ENCODE measurements at places on chromosomes 11 and 22.

- DNase-seq, result peak; percentile 92
These were observed 189.9 kb downstream of the ARHGAP42 start for GRCh38 chr11:100876815-100877520.

DNA sequence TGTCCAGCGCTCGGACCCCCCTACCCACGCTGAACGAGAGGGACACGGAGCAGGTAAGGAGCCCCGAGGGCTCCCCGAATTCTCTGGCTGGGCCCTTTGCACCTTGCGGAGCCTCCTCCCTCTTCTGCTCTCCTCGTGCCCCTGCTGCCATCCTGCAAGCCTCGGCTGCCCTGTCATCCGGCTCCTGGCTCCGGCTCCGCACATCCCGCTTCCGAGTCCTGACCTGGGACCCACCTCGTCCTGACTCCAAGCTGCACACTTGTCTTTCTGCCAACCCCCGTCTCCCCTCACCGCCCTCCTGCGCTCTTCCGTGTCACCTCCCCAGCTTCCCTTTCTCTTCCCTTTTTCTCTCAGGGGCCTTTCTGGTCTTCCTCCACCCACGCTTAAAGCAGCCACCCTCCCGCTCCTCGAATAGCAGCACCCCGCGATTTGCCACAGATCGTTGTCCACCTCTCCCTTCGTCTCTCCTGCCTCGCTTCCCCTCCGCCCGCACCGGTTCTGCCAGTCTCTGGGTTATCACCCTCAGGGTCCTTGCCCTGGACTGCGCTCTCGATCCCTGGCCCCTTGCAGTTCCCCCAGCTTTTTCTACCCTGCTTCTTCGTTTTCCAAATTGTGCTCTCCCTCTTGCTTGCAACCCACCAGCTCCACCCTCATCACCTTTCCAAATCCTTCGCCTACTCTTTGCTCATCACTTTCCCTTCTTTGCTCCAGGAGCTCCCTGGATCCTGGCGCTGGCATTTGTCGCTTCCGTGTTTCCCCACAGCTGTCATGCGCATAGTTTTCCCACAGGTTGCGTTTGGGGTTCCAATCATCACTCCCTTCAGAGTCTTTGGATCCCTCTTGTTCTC is 822 bp downstream of the MARK2 start:
- DNase-seq, result no peak

- no peak for DNase-seq
These were observed 23.8 kb downstream of the FLRT1 start for GRCh38 chr11:64059339-64060140.

DNA sequence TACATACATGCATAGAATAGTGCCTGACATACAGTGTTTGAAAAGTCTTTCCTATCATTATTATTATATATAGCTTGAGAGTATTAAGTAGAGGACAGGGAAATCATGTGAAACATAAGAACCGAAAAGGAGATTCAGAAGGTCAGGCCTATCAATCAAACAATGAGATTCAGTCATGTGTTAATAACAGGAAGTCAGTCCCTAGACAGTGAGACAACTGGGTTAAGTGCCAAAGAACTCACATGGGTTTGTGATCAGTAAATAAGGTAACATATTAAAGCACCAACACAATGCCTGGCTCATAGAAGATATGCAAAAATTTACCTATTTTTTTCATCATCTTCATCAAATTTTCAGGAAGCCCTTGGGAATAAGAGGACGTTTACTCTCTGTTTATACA is 174.3 kb upstream of the FAT3 start:
- DNase-seq, result no peak

DNA sequence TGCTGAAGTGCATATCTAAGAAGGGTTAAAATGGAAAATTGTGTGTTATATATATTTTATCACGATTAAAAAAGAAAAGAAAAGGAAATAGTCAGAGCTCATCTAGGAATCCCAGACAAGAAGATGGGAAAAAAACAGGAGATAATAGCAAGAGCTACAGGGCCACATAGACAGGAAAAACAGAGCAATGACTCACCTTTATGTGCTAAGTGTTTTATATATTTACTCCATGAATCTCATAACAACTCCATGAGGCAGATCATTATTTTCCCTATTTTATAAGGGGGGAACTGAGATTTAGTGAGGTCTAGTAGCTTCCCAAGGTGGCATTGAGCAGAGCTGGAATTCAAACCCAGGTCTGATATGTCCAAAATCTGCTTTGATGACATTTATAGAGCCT is 18.1 kb upstream of the ELF5 start:
- DNase-seq, result no peak

DNA sequence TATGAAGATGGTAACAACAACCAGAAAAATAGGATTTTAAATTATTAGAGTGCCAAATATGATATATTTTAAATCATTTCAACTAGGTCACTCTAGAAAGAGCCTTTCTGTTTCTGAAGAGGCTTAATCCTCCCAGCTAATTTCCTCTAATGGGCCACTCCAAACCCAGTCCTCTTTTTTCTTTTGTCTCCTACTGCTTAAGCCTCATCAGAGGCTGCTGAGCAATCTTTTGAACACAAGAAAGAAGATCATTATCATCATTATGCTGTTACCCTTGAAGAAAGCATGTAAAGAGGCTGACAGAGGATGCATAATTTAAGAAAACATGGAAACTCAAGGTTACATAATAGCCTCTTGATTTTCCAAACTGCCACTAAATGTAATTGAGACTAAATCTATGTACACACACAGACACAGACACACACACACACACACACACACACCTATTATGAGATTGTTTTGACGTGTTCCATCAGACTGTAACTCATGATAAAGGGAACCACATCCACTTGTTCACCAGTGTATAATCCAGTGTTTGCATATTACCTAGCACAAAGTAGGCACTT is 519.6 kb downstream of the METTL15 start:
- no peak for DNase-seq

GRCh38 chr11:1281326-1281973 is 28.0 kb downstream of the TOLLIP start:
- DNase-seq, result no peak

DNA sequence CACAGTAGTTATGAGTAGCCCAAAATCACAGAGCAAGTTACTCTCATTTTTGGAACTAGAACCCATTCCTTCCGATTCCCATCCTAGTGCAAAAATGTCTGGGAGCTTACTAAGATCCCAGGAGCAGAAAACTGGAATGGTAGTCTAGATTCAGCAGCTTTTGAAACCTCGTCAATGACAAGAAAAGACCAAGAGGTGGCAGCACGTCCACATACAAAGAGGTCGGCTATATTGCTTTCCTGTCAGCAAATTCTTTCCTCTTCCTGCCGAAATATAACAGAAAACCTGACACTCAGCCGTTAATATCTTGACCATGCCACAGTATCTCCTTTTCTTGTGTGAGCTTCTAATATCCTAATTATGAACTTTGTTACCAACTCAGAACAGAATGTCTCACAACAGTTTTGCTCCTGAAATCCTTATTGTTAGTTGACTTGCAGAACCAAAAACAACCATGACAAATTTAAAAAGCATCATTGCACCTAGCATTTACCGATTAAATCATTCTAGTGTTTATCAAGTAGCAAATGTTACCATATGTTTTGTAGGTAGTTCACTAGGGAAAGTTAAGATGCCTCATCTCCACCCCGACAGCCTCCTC is 92.8 kb upstream of the OR9G4 start:
- peak; percentile 13 for DNase-seq

- DNase-seq, result no peak
These were observed 14.9 kb upstream of the SLC22A6 start for GRCh38 chr11:62999649-63000048.

DNA sequence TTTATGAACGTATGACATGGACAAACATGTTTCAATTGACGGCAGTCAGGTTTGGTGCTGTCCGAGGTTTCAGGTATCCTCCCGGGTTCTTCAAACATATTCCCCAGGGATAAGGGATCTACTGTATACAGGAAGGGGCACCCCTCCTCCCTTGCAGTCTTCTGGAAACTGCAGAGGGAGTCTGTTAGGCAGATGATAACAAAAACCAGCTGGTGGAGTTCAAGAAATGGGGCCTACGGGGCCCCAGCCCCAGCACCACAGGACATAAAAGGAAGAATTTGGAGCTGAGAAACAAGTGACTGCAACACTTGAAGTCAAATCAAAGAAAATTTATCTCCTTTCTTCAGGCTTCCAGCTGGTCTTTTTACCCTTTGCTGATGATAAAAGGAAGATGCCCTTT is 32.1 kb downstream of the SNU13 start:
- peak; percentile 3 for DNase-seq

- no peak for DNase-seq
These were observed 93.0 kb downstream of the APIP start for GRCh38 chr11:34823197-34823596.

GRCh38 chr11:75558939-75559843 is 2.9 kb upstream of the SERPINH1 start:
- DNase-seq, result no peak

- no peak for DNase-seq
These were observed 6.0 kb downstream of the HOATZ start for GRCh38 chr11:111520560-111520959.

DNA sequence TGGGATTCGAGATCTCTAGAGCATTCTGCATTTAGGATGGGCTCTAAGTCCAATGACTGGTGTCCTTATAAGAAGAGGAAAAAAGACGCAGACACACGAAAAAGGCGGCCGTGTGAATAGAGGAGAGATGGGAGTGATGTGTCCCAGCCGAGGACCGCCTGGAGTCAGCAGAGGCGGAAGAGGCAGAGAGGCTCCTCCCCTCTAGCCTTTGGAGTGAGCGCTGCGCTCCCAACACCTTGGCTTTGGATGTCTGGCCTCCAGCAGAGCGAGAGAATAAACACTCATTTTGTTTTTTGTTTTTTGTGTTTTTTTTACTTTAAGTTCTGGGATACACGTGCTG is 83.0 kb upstream of the RTL6 start:
- no peak for DNase-seq

- no peak for DNase-seq
These were observed 36.7 kb upstream of the ADSL start for GRCh38 chr22:40309631-40310030.

GRCh38 chr11:65152122-65152521 is 17.8 kb upstream of the SYVN1 start:
- DNase-seq, result no peak

- DNase-seq, result no peak
These were observed 7.3 kb downstream of the TANGO2 start for GRCh38 chr22:20027966-20028854.

DNA sequence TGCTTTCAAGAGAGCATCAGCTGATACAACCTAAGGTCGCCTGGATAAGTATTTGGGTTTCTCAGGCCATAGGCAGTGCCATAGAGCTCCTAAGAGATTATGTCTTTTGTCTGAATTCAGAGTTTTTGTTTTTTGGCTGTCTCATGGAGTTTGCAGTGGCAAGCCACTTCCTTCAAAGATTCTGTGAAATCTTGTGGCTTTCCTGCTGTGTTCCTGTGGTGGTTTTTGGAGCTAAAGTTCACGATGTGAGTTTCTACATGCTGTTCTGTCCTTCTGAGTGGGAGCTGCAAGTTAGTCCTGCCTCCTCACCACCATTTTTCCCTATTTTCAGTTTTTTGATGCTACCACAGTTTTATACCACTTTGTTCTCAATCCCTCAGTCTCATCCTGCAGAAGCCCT is 111.4 kb downstream of the COMMD9 start:
- DNase-seq, result no peak

GRCh38 chr11:117080370-117080769 is 17.9 kb downstream of the SIK3 start:
- no peak for DNase-seq

- DNase-seq, result no peak
These were observed 105.1 kb downstream of the RRAS2 start for GRCh38 chr11:14253840-14254239.

DNA sequence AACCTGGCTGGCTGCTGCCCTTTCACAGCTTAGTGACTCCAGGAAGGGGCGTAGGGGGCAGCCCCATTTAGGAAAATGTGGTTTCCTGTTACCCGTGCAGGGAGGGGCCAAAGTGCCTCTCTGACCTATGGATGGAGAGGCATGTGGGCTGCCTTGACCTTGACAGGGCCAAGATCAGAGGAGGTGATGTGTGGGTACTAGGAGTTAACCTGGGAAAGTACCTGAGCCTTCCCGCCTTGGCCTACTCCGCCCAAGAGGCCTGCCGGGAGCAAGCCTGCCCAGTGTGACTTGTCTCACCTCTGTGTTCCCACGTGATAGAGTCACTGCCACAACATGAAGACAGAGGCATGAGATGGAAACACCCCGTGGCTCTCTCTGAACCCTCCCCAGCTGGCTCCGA is 33.4 kb downstream of the GRAMD4 start:
- no peak for DNase-seq

- no peak for DNase-seq
These were observed 17.7 kb downstream of the B3GAT1 start for GRCh38 chr11:134394311-134394710.

DNA sequence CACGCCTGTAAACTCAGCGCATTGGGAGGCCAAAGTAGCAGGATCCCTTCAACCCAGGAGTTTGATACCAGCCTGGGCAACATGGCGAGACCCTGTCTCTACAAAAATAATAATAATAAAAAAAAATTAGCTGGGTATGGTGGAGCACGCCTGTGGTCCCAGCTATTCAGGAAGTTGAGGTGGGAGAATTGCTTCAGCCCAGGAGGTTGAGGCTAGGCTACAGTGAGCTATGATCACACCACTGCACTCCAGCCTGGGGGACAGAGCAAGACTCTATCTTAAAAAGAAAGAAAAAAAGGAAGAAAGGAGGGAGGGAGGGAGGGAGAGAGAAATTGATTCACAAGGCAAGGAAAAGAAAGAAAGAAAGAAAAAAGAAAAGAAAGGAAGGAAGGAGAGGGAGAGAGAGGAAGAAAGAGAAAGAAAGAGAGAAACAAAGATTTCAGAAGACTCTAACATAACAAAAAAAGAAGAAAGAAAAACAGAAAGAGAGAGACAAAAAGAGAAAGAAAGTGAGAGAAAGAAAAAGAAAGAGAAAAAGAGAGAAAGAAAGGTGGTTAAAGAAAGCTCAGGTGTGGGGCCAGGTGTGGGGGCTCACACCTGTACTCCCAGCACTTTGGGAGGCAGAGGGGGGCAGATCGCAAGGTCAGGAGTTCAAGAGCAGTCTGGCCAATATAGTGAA is 37.3 kb upstream of the MYH9 start:
- DNase-seq, result no peak

GRCh38 chr11:134791102-134791501 is 379.1 kb upstream of the B3GAT1 start:
- no peak for DNase-seq

- no peak for DNase-seq
These were observed 54.7 kb upstream of the ALX4 start for GRCh38 chr11:44364596-44364995.

- no peak for DNase-seq
These were observed 48.8 kb downstream of the MAPK1 start for GRCh38 chr22:21818487-21819182.

- no peak for DNase-seq
These were observed 813.1 kb upstream of the CCDC179 start for GRCh38 chr11:23673366-23673765.

DNA sequence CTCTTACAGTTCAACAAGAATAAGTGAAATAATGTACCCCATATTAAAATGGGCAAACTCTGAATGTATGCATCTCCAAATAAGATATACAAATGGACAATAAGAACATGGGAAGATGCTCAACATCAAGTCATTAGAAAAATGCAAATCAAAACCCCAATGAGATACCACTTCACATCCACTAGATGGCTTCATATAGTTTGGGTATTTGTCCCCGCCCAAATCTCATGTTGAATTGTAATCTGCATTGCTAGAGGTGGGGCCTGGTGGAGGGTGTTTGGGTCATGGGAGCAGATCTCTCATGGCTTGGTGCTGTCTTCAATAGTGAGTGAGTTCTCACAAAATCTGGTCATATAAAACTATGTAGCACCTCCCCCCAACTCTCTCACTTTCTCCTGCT is 5.7 kb downstream of the MPZL2 start:
- no peak for DNase-seq

GRCh38 chr22:41478891-41479521 is 10.1 kb downstream of the ACO2 start:
- no peak for DNase-seq

Data from AG04450 (cell line).